Activated naive CD4-positive, alpha-beta T cell (primary cell): ENCODE measurements at places on chromosomes 12 and 14.

GRCh38 chr12:8156845-8157244 is at the start of gene ZNF705A:
TSS of gene ZNF705A (plus strand) at chr12:8157015. CDS start at chr12:8172626, 15,611 bp downstream.
- DNase-seq: no peak

- no peak for DNase-seq
These were observed 158.9 kb upstream of the PWP1 start for GRCh38 chr12:107526555-107527180.

GRCh38 chr14:65949711-65950516 is 536.3 kb upstream of the CCDC196 start:
- DNase-seq: no peak

- DNase-seq: no peak
These were observed 92.6 kb upstream of the ZFP36L1 start for GRCh38 chr14:68885226-68886108.

DNA sequence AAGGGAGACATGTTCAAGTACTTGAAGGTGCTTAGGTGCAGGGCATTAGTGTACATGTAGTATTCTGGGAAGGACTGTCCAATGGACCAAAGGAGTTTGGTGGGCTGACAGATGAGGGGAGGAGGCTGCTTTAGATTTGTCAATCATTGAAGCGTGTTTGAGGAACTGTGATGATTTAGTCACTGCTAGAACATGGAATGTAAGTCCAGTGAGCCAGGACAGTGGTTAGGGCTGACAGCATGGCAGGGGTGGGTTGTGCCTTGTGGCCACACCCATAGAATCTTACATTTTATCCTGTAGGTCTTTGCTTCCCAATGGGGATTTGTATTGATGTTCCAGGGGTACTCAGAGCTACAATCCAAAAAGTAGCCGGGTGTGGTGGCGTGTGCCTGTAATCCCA is 24.6 kb downstream of the DIP2B start:
- DNase-seq: no peak

- no peak for DNase-seq
These were observed 103.0 kb downstream of the VCPKMT start for GRCh38 chr14:50013198-50013918.

- DNase-seq: no peak
These were observed 64.1 kb downstream of the PPM1A start for GRCh38 chr14:60313093-60313492.

- DNase-seq: no peak
These were observed at the start of gene ARHGAP9 for GRCh38 chr12:57479376-57480115. TSS of gene ARHGAP9 (minus strand) at chr12:57479866. CDS start at chr12:57479406, 460 bp downstream.

GRCh38 chr12:46982629-46983392 is 96.6 kb upstream of the PCED1B start:
- DNase-seq: no peak

DNA sequence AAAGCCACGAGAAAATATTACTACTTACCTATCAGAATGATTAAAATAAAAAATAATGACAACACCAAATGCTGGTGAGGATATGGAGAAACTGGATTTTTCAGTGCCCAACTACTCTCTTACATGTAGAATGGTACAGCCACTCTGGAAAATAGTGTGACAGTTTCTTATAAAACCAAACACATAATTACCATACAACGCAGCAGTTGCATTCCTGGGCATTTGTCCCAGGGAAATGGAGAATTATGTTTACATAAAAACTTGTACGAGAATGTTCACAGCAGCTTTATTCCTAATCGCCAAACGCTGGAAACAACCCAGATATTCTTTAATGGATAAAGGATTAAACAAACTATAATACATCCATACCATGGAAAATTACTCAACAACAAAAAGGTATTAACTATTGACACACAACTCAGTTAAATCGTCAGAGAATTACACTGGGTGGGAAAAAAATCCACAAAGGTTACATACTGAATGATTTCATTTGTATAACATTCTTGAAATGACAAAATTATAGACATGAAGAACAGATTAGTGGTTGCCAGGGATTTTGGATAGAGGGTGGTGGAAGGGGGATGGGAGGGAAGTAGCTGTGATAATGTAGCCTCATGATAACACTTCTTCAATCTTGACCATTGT is 35.4 kb downstream of the TAOK3 start:
- no peak for DNase-seq

DNA sequence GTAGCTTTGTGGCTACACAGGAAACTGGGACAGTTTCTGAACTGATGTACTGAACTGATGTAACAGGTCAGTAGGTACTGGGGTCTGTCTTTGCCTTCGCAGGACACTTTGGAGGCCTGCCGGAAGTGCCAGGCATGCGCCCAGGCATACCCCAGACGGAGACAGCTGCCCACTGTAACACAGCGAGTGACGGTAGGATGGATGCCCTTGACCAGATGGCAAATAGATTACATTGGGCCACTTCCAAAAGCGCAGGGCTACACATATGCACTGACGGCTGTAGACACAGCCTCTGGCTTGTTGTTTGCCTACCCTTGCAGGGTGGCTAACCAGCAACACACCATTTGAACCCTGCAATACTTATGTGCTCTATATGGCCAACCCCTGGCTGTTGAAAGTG is 94.1 kb upstream of the TMPO start:
- no peak for DNase-seq

- no peak for DNase-seq
These were observed 13.7 kb downstream of the AK7 start for GRCh38 chr14:96405677-96406076.

GRCh38 chr12:115355301-115355700 is 671.3 kb upstream of the TBX3 start:
- no peak for DNase-seq

DNA sequence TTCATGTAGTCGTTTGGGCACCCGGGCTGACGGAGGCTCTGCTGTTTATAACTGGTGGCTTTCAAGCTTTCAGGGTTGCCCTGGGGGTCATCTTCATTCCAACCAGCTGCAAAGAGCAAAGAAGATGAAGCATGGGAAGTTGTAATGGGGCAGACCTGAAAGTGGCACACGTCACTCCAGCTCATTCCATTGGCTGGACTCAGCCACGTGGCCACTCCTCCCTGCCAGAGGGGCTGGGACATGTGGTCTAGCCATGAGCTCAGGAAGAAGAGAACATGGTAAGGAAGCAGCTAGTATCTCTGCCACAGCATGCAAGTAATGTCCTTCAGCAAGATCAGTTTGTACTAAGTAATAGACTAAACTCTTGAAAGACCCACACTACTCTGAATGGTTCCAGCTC is 51.7 kb upstream of the FERMT2 start:
- DNase-seq: no peak

GRCh38 chr12:11724888-11725311 is 75.4 kb downstream of the ETV6 start:
- no peak for DNase-seq

DNA sequence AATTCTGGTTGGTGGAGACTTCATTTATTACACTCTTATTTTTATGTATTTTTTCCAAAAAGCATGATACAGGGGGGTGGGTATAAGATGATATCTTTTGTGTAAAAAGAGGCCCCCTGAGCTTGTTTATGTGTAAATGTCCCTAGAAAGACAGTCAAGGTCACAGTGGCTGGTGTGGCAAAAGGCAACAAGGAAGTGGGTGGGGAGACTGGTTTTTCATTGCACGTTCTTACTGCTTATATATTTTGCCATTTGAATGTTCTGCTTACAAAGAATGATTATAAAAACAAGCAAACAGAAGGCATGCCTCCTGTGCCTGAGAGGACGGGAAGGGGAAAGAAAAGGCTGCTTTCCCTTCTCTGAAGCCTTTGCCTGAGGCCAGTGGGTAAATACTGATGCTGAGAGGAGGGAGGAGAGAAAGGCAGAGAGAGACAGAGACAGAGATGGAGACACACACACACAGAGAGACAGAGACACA is 24.1 kb upstream of the ADIPOR2 start:
- DNase-seq: no peak
